ENCODE measurements at places on chromosomes 12 and 14.

DNA sequence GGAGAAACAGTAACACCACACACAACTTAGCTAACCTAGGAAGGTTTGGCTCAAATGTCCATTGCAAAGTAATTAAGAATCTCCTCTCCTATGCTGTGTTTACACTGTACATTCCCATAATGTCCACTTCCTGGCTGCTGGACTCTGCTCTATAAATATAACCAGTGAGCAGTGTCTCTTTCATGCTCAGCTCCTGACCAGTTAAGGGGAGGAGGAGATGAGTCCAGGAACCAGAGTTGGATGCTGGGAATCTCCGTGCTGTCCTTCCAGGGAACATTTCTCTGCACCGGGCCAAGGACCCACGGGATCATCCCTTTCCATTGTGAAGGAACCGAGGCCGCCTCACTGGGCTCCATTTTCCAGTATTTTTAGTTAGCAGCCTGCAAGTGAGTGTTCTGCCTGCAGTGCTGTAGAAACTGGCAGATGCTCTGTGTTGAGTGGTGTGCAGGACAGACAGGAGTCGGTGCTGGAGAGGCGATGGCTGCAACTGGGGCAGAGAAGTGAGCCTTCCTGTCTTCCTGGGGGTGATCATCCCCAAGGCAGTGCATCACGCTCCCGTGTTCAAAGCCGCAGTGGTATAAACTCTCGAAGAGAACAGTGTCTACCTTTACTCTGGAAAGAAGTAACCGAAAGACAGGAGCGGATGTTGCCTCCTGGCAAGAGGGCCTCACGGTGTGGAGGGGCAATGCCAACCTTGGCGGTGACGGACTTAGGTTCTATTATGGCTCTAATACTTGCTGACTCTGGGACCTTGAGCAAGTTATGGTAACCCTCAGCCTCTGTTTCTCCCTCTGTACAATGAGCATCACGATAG lies 195.5 kb downstream of the CACNA1C start:
- H3K4me1 ChIP-seq, result peaks cover 13% of the 10 kb centered on the region
- DNase-seq, result no peak
- H3K36me3 ChIP-seq, result no peaks in the 10 kb centered on the region
- H3K4me3 ChIP-seq, result no peak overlapping the region

DNA sequence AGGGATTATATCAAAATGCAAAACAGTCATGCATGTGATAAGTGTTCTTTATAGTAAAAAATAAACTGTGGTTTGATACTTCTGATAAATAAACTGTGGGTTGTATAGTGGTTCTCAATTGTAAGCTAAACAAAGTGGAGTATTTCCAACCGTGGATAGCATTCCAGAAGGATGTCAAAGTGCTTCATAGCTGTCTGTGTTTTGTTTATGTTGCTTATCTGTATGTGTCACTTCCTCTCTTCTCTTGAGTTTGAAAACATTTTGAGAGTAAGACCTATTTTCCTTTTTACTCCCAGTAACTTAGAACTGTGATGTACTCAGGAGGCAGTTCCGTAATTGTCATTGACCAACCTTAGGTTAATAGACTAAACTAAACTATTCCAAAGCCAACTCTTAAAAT lies 415.8 kb downstream of the TMTC2 start:
- H3K4me3 ChIP-seq, result no peak overlapping the region
- no peaks in the 10 kb centered on the region for H3K4me1 ChIP-seq
- H3K36me3 ChIP-seq, result no peaks in the 10 kb centered on the region
- H3K27ac ChIP-seq, result no peak overlapping the region

DNA sequence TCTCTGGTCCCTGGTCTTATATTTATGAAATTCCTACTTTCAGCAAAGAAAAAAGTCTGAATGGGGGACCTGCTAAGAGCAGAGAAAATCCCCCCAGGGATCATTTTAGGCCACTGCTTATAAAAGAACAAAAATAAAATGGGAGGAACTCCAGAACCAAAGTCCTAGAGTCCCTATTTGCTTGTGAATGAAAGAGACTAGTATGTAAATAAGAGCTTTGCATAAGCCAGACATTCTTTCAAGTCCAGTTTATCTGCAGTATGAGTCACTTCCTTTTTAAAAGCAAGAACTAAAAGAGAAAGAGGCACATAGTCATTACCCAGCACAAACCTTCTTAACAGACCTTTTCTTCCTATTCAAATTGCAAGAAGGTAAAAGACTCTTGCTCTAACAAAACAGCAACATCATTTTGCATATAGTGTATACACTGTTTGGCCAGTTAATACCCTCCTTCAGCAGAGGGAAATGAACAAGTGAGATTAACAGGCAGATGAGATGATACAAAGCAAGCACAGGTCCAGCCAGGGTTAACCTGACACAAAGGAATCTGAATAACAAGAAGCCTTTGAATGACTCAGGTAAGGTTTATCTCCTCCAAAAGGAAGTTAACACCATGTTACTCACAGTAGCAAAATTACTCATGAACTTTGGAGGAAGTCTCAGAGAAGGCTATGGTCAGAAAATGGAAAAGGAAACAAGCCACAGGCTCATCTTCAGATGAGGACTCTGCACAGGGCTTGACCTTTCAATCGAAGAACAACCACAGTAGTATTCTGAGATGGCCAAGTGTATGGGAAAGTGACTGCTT lies 87.3 kb downstream of the PHLDA1 start:
- peaks cover 1% of the 10 kb centered on the region for H3K36me3 ChIP-seq
- H3K4me1 ChIP-seq, result peaks cover 20% of the 10 kb centered on the region
- DNase-seq, result peak; percentile 27
- peak overlapping the region; percentile 92 for H3K27ac ChIP-seq
- peak overlapping the region; percentile 22 for H3K4me3 ChIP-seq
- no peaks in the 10 kb centered on the region for H3K27me3 ChIP-seq

DNA sequence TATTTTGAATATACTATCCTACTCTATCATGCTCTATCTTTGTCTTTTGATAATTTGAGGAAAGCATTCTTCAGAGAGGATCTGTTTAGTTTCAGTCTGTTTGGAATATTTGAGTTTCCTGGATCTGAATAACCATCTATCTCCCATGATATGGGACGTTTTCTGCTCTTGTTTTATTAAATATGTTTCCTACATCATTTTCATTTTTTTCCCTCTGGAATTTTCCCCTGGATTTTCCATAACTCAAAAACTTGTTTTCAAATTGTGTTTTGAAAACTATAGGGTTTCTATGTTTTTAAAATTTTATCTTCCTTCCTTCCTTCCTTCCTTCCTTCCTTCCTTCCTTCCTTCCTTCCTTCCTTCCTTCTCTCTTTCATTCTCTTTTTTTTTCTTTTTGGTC lies 974.2 kb downstream of the TMEM121 start:
- no peaks in the 10 kb centered on the region for H3K27me3 ChIP-seq
- no peak for DNase-seq

DNA sequence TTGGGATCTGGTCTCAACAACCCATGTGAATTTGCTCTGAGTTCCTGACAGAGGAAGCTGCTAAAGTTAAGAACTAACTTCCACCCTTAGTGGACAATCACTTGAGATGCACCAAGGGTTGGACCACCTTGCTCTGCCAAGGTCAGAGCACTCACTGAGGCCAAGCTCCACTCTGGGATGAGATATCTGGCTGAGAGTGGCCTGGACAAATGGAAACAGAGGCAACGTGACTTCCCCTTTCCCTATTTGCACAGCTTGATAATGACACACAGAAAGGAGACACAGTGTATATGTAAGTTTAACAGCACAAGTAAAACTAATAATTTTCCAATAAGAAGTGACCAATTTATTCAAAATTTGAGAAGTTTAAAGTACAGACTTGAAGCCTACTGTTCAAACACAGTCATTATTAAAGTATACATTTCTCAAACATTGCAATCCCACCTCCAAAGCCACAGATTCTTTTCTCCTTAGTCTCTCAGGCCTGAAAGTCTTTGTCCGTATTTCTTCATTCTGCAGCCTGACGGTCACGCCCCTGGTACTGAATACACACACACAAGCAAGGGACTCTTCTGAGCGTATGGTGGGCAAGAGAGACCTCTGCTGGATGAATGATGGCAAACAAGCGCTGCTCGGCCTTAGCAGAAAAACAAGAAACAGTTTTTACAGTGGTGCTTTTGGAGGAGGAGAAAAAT lies 28.6 kb downstream of the TMEM30B start:
- no peaks in the 10 kb centered on the region for H3K4me1 ChIP-seq
- no peaks in the 10 kb centered on the region for H3K36me3 ChIP-seq
- no peak overlapping the region for H3K4me3 ChIP-seq
- peak; percentile 50 for DNase-seq
- H3K27ac ChIP-seq, result no peak overlapping the region

- DNase-seq, result no peak
- H3K27ac ChIP-seq, result no peak overlapping the region
- H3K4me3 ChIP-seq, result no peak overlapping the region
- peaks cover 5% of the 10 kb centered on the region for H3K4me1 ChIP-seq
Measured at GRCh38 chr12:1819571-1819970, 794 bp upstream of the LRTM2 start.

DNA sequence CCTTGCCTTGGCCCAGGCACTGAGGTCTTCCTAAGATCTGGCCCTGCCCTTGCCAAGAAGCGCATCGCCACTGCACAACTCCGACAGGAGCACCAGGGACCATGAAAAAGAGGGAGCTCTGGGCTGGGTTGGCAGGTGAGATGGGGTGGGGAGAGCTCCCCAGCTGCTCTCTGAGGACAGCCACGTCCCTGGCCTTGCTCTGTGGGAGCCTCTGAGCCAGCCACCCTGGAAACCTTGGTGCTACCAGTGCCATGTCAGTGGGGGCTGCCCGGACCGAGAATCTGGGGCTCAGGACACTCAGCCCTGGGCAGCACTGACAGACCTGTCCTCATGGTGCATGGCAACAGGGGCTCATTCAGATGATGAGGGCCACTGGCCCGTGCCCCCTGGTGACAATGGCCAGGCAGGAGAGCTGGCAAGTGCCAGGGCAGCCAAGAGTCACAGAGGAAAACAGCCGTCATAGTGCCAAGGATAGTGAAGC lies 134.8 kb downstream of the ZFP36L1 start:
- no peaks in the 10 kb centered on the region for H3K27me3 ChIP-seq
- no peak overlapping the region for H3K4me3 ChIP-seq
- DNase-seq, result no peak
- peaks cover 10% of the 10 kb centered on the region for H3K36me3 ChIP-seq
- peaks cover 58% of the 10 kb centered on the region for H3K4me1 ChIP-seq

GRCh38 chr12:92028441-92028709 lies 117.3 kb downstream of the BTG1 start:
- no peaks in the 10 kb centered on the region for H3K27me3 ChIP-seq
- peaks cover 4% of the 10 kb centered on the region for H3K36me3 ChIP-seq
- H3K27ac ChIP-seq, result no peak overlapping the region
- H3K4me3 ChIP-seq, result no peak overlapping the region
- peaks cover 40% of the 10 kb centered on the region for H3K4me1 ChIP-seq
